ENCODE measurements at places on chromosomes 16 and 17. TPM values are rescaled to one million over a fixed set of nuclear protein-coding genes. Genes with fewer than 3 reads are reported as not detected.

DNA sequence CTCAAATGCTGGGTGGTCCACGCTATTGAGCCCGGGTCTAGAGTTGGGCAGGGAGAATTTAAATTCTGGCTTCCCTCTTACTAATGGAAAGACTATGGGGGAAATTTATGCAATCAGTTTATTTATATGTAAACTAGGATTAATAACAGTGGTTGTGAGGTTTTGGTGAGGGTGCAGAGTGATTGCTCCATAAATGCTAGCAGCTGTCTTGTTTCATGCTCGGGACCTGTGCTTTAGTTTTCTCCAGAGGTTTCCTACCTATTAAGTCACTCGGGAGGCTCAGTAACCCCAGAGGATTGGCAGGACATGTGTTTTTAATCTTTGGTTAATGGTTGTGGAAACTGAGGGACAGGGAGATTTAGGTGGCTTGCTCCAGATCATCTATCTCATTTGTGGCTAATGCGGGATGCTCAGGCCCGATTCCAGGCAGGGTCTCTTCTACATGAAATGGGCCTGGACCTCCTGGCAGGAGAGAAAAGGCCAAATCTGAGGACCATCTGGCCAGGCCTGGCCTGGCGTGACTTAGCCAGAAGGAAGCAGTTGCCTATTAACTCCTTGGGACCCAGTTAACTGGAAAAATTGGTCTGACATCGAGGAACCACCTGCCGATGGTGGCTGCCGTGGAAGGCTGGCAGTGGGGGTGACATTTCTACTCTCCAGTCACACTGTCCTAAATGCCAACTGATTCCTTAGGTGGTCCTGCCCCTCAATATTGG, 2.1 kb downstream of the PRCD start:
- H3K36me3 ChIP-seq = no peaks in the 10 kb centered on the region
- DNase-seq = no peak
- H3K4me1 ChIP-seq = peaks cover 12% of the 10 kb centered on the region
- H3K4me3 ChIP-seq = no peak overlapping the region
- no peak overlapping the region for H3K27ac ChIP-seq

The ZNF646 gene
- total RNA-seq = 38.7 TPM

DNA sequence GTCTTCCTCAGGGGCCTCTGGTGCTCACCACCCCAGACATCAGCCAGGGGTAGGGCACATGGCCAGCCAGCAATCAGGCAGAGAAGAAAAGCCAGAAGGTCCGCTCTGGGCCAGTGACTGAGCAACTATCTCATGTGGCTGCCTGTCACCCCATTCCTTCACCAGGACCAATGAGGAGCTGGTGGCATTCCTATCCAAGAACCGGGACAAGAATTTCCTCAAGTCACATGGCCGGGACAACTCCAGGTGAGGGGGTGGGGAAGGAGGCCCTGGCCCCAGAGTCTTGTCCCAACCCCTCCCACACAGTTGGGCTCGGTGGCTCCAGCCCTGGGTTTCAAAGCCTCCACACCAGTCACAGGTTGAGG, 9.4 kb downstream of the XYLT2 start:
- H3K27ac ChIP-seq = no peak overlapping the region
- H3K27me3 ChIP-seq = no peaks in the 10 kb centered on the region
- no peak overlapping the region for H3K4me3 ChIP-seq
- peaks cover 3% of the 10 kb centered on the region for H3K36me3 ChIP-seq
- H3K4me1 ChIP-seq = peaks cover 2% of the 10 kb centered on the region

- H3K27ac ChIP-seq = no peak overlapping the region
- no peak overlapping the region for H3K4me3 ChIP-seq
- H3K4me1 ChIP-seq = no peaks in the 10 kb centered on the region
- no peaks in the 10 kb centered on the region for H3K27me3 ChIP-seq
- DNase-seq = no peak
Observed at GRCh38 chr17:12591021-12591735, 74.5 kb upstream of the MYOCD start.

- DNase-seq = no peak
- H3K4me1 ChIP-seq = no peaks in the 10 kb centered on the region
- no peak overlapping the region for H3K27ac ChIP-seq
Observed at GRCh38 chr16:81987121-81987520, 24.1 kb downstream of the SDR42E1 start.

DNA sequence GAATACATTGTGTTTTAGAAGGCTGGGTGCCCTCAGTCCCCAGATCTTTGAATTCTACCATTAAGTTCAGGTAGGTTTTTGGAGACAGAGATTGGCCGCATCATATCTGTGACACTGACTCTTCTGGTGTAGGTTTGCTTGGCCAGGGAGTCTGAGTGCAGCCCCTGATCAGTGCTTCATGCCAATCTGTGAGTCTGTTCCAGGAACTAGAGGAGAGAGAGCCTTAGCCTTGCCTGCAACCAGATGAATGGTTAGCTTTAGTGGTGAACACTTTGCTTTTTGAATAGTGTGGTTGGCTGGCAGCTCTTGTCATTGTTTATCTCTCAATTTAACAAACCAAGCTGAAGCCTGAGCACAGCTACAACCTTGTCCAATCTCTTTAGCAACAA, 87.8 kb downstream of the PLXDC1 start:
- peaks cover 6% of the 10 kb centered on the region for H3K4me1 ChIP-seq
- no peak overlapping the region for H3K4me3 ChIP-seq

DNA sequence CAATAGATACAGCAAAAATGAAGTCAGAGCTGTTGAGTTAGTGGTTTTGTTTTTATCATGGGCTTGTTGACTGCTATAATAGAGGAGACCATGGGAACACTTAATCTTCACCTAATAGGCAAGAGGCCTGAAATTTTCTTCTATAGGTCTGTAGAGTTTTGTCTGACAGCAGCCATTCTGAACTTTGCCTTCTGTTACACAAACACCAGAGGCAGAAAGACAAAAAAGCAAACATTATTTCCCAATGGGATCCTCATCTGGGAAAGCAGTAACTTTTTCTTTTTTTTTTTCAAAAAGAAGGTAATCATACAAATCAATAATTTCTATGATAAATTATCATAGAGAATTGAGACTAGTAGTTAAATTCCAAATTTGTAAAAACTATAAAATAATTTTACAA, 494.1 kb downstream of the TOX3 start:
- no peak for DNase-seq
- no peaks in the 10 kb centered on the region for H3K27me3 ChIP-seq
- no peaks in the 10 kb centered on the region for H3K4me1 ChIP-seq
- no peak overlapping the region for H3K27ac ChIP-seq
- H3K36me3 ChIP-seq = no peaks in the 10 kb centered on the region

The FLII gene
- total RNA-seq = 354 TPM

The NPIPA8 gene
- total RNA-seq = 16.0 TPM

- no peak overlapping the region for H3K27ac ChIP-seq
- no peaks in the 10 kb centered on the region for H3K36me3 ChIP-seq
- peaks cover 5% of the 10 kb centered on the region for H3K4me1 ChIP-seq
- H3K4me3 ChIP-seq = no peak overlapping the region
Observed at GRCh38 chr17:79064026-79064425, 10.6 kb upstream of the ENGASE start.

The ANKRD40CL gene
- not detected for total RNA-seq

- H3K36me3 ChIP-seq = peaks cover 17% of the 10 kb centered on the region
- no peaks in the 10 kb centered on the region for H3K4me1 ChIP-seq
- H3K4me3 ChIP-seq = no peak overlapping the region
Observed at GRCh38 chr16:8889893-8890548, 7.9 kb downstream of the LITAFD start.

GRCh38 chr16:1707193-1707790, 1.3 kb downstream of the MAPK8IP3 start:
- no peak for DNase-seq
- H3K4me3 ChIP-seq = peak overlapping the region; percentile 91
- H3K4me1 ChIP-seq = peaks cover 23% of the 10 kb centered on the region

GRCh38 chr16:48495303-48495702, 110.1 kb upstream of the SIAH1 start:
- DNase-seq = no peak
- no peaks in the 10 kb centered on the region for H3K36me3 ChIP-seq
- no peak overlapping the region for H3K27ac ChIP-seq
- H3K27me3 ChIP-seq = no peaks in the 10 kb centered on the region

The TEKT5 gene
- total RNA-seq = not detected

The YBX2 gene
- total RNA-seq = 1.2 TPM

GRCh38 chr17:43550754-43551153, 4.6 kb upstream of the ETV4 start:
- H3K27me3 ChIP-seq = peaks cover 45% of the 10 kb centered on the region
- H3K4me3 ChIP-seq = no peak overlapping the region
- H3K4me1 ChIP-seq = peaks cover 8% of the 10 kb centered on the region

The NTN1 gene
- 0.09 TPM for total RNA-seq

DNA sequence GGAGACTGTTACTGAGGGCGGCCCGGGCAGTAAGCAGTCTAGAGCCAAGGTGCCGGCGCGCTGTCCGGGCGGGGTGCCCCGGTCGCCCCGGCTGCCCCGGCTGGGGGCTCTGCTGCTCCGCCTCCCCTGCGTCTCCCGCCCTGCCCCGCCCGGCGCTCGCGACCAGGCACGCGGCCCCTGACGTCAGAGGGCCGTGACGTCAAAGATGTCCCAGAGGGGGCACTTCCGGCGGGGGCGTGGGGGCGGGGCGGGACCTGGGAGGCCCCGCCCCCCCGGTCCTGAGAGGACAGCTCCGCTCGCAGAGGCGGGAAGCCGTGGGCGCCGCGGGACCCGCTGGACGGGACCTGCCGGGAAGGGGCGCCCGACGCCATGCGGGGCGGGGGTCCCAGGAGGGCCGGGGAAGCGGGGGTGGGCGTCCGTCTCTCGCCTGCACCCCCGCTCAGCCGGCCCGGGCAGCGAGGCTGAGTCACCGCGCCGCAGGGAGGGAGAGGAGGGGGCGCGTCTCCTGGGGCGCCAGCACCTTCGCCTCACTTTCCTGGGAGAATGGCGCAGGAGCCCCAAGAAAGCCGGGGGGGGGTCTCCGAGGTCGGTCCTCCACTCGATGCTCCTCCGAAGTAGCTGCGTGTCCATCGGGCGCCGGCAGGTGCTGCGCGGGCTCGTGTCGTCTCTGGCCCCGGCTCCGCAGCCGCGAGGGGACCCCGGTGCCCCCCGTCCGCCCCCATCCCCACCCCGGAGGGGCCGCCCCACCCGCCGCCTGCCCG, 4.4 kb upstream of the HIC1 start:
- DNase-seq = peak; percentile 85
- peaks cover 18% of the 10 kb centered on the region for H3K4me1 ChIP-seq
- peaks cover 18% of the 10 kb centered on the region for H3K27me3 ChIP-seq

DNA sequence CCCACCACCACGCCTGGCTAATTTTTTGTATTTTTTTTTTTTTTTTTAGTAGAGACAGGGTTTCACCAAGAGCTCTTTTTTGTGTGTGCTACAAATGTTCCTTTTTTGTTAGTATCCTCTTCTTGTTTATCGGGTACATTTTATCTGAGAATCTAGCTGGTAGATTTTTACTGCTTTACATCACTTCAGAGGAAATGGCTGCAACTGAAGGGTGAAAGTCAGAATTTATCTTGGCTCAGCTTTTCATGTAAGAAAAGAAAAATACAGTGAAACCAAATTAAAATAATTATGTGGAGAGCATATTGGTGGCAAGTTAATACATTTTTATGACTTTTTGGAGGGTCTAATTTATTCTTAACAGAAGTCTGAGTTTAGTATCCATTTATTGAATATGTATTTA, 26.0 kb downstream of the CBFB start:
- no peak for DNase-seq
- H3K36me3 ChIP-seq = peaks cover 19% of the 10 kb centered on the region
- peaks cover 40% of the 10 kb centered on the region for H3K4me1 ChIP-seq
- H3K4me3 ChIP-seq = peak overlapping the region; percentile 82
- H3K27me3 ChIP-seq = no peaks in the 10 kb centered on the region

DNA sequence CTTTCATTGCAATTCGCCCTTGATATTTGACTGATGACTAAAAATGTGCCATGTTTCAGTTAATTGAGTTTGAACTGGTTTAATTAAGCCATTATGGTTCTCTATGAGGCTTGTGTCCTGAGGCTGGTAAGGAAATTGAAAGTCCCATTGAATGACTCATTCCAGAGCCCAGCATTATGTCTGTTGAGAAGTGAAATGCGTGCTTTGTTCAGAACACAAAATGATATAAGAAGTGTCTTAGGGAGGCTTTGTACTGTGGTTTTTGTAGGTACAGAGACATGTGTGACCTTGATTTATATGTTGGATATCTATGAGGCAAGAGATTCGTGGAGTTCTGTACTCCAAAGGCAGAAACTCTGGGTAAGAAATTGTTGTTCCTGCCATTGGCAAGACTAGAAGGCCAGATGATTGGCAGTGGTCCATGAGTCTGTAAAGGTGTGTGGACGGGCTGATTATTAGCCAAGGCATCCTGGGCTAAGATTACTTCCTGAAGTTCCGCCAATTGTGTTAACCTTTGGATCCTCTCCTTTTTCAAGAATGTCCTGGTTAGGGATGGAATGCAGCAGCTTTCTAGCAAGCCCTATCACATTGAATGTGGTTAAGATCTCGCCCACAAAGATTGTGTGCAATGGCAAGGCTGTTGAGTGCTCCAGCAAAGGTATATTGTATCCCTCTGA, 103.7 kb downstream of the NPIPB5 start:
- H3K27ac ChIP-seq = no peak overlapping the region
- no peaks in the 10 kb centered on the region for H3K36me3 ChIP-seq
- no peak for DNase-seq
- H3K27me3 ChIP-seq = peaks cover 9% of the 10 kb centered on the region

The BAIAP3 gene
- total RNA-seq = 31.2 TPM

DNA sequence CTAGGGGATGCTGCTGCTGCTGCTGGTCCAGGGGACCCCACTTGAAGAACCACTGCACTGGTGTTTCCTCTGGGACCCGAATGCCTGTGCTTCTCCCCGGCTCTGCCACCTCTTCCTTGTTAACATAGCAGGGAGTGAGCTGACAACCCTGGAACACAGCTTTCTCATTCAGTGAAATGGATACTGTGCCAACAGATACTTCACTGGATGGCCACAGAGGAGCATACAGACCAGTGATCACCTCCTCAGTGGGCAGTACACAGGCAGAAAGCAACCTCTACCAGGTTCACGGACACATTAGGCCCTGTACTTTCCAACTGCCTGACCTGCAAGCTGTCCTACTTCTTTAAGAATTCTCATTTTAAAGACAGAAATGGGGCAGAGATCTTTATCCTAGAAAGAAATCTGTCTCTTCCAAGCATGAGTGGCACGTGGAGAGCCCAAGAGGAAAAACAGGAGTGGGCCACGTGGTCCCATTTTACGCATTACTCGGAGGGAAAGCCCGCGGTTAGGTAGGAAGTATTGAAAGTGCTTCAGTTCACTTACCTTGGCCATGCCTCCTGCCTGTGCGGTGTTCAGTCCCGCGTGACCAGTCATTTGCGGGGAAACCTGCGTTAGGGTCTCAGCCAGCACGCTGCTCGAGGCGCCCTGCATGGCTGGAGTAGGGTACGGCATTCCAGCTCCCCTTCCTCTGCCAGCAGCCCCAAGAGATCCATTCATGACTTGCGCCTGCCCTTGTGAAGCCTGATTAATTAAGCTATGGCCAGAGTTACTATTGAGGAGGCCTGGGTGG, 30.6 kb downstream of the CREBBP start:
- no peak overlapping the region for H3K27ac ChIP-seq
- DNase-seq = no peak

DNA sequence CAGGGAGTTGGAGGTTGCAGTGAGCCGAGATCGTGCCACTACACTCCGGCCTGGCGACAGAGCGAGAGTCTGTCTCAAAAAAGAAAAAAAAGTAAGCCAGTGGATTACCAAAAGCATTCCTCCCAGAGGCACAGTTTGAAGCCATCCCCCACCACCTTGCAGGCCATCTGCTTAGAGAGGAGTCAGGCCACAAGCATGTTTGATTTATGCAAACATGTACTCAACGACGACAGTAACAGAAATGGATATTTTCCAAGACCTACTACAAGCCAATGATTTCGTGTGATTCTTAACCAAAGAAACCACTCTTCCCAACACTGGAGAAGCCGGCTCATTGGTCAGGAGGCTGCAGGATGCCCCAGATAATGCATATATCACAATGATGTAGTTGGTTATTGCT, 34.8 kb downstream of the MYH13 start:
- no peaks in the 10 kb centered on the region for H3K4me1 ChIP-seq
- no peak overlapping the region for H3K27ac ChIP-seq
- no peak overlapping the region for H3K4me3 ChIP-seq
- no peak for DNase-seq
